ENCODE measurements at places on chromosomes 16 and 17.
A peak's percentile ranks its signal among the peaks of the same experiment; 100 is the strongest.

DNA sequence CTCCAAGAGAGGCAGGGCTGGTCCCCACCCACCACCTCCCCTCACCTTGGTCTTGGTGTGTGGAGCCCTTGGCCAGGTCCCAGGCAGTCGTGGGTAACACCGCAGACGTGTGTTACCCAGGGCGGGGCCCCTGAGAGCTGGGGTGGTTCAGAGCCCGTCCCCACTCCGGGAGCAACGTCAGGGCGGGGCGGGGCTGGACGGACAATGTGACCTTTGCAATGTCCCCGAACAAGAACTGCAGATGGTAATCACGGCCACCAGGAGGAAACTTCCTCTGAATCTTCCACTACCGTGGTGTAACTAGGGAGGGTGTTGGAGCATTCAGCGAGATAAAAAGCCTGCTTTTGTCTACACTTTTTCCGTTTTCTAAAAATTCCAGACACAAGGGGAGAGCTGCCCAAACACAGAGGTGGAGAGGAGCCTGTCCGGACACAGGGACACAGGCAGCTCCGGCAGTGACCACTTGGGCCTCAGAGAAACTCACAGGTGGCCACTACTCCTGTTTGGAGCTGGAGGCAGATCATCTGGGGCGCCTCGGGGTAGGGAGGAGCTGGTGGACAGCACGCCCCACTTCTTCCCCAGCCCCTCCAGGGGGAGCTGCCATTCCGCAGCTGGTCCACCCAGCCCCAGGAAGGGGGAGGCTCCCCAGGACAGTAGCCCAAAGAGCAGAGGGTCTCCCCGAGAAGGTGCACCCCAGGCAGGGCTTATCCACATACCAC is 14.2 kb upstream of the SLC38A10 start:
- peak; percentile 38 for DNase-seq

DNA sequence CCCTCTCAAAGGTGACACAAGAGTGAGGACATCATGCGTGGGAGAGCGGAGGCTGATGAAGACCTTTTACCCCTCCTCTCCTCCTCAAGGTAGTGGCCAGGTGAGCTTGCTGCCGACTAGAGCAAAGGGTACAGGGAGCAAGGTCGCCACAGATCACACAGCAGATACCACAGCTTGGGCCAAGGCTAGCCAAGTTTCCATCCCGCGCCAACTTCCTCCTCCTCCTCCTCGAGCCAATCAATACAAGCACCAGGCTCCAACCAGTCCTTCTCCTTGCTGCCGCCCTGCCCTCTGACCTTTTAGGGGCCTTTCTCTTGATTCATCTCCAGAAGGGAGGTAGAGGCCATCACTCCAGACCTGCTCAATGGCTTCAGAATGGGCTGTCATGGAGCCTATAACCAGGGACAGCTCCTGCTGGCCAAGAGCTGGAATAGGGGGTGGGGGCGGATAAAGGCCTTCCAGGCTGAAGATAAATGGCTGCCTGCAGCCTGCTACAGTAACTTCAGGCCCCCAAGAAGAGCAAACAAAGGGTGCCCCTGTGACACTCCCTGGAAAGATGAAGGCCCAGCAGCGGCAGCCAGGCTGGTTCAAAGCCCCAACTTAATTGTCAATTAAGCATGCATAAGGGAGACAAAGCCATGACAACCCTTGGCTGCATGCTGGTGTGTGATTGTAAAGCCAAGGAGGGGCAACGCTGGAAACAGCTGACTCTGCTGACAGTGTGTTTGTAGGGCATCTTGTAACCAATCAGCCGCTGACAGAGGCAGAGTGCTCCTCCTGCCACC is 17.8 kb downstream of the HNF1B start:
- no peak for DNase-seq

DNA sequence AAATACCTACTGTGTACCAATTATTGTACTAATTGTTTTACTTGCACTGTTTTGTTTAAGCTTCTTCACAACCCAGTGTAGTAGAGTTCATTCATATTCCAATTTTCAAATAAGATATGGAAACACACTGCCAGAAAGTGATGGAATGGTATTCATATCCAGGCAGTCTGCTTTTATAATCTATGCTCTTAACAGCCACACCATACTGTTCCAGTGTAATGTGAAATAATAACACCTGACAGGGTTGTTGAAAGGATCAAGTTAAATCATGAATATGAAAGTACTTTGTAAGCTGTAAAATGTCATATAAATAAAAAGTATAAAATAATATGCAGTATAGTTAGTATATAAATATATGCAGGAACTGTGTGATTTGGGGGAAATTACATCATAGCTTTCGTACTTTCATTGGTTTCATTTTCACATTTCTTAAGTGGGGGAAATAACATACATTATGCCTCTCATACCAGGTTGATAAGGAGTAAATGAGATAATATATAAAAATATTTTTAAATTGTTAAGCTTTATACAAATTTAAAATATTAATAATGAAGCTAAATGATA is 230.8 kb downstream of the TANC2 start:
- no peak for DNase-seq

GRCh38 chr16:50979806-50980620 is 171.1 kb downstream of the SALL1 start:
- no peak for DNase-seq

DNA sequence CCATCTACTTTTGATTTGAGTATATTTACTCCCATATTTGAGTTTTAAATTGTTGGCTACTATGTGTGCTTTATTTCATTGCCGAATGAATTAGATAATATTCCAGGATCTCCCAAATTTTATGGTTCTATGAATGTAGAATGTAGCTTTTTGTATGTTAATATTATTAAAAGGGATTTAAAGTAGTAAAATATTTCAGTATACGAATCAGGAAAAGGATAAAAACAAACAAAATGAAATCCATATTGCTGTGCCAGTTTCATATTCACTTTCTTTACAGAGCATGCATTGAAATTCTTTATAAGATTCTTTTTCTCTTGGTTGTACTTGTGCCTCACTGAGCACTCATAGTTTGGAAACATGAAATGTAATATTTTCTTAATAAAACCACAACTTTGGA is 155.1 kb downstream of the CHD9 start:
- no peak for DNase-seq

- no peak for DNase-seq
Measured at GRCh38 chr16:23160574-23160973, 11.3 kb upstream of the USP31 start.

- DNase-seq: peak; percentile 38
Measured at GRCh38 chr17:8799570-8800212, 526 bp upstream of the MFSD6L start.

- DNase-seq: no peak
Measured at GRCh38 chr16:3487521-3488410, 7.5 kb downstream of the C16orf90 start.

GRCh38 chr16:75265911-75266701 is 14.7 kb upstream of the BCAR1 start:
- peak; percentile 69 for DNase-seq

GRCh38 chr17:72725433-72726068 is 366.9 kb downstream of the SLC39A11 start:
- DNase-seq: peak; percentile 56

GRCh38 chr17:77453613-77454241 is 313.0 kb downstream of the SEC14L1 start:
- DNase-seq: no peak

- no peak for DNase-seq
Measured at GRCh38 chr16:82807311-82807710, 180.5 kb downstream of the CDH13 start.

- DNase-seq: peak; percentile 28
Measured at GRCh38 chr17:27457731-27458523, 1.7 kb downstream of the KSR1 start.

DNA sequence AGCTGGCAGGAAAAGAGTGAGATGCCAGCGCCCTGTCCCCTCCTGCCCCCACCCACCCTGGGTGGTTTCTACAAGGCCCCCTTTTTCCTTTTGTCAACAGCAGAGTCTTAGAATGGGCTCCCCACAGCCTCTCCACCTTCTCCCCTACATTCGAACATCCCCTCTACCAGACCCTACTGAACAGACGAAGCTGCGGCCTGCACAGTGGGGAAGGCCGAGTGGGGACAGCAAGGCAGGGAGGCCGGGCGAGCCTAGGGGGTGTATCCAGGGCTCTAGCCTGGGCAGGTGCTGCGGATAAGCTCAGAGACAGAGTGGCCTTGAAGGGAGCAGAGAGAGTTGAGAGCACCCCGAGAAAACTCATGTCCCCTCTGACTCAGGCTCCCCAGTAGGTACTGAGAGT is 7.4 kb downstream of the ZACN start:
- DNase-seq: no peak

DNA sequence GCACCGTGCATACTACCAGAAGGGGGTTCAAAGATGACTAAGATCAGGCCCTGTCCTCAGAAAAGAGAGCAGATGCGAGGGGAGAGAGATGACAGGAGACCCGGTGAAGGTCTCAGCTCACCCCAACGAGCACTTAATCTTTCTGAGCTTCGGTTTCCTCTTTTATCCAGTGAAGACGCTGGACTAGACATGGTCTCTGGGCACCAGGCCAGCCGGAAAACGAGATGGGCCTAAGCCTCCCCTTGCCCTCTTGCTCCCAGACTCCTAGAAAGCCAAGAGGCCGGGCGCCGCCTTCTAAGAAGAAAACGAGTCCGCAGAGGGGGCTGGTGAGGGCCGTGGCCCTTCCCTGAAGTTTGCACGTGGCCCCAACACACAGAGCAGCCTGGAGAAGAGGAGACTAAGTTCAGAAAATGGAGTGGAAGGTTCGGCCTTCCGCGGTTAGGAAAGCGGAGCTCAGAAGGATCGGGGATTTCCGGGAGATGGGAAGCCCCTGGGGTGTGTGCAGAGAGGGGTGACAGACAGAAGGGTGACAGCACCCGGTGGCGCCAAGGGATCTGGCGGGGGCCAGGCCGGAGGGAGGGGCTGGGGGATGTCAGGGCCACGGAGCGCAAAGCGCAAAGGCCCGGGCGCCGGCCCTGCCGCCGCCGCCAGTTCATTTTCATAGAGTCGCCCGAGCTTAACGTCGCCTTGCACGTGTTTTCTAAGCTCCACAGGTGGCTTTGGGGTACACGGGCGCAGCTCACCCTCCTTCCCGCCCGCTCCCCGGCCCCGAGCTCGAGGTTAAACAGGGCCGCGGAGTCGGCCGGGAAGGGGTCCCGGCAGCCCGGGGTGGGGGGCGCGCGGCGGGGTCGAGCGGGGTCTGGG is 42.1 kb upstream of the BHLHA9 start:
- no peak for DNase-seq

DNA sequence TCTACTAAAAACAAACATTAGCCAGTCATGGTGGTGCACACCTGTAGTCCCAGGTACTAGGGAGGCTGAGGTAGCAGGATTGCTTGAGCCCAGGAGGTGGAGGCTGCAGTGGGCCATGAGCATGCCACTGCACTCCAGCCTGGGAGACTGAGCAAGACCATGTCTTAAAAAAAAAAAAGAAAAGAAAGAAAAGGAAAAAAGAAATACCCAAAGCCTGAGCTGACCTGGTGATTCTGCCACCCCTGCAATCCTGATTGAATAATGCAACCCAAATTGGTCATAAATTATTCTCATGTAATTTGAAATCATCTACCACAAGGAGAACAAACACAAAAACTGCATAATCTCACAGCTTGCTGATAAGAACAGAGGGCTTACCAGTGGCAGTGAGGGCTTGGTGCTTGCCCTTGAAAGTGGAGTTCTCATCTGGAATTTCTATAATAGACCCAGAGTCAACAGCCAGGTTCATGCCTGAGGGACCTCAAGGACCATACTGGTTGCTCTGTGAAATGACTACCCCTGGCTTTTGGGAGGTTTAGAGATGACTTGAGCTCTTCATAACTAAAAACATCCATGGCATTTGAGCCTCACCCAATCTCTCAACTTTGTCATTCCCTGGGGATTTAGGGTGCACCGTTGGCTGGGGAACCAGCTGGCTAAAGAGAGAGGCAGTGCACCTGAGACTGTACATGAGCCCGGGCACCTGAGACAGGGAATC is 35.4 kb upstream of the TMC5 start:
- DNase-seq: no peak

GRCh38 chr16:78189121-78189520 is 89.7 kb downstream of the WWOX start:
- DNase-seq: no peak

GRCh38 chr17:39139561-39139960 is 11.9 kb downstream of the PLXDC1 start:
- DNase-seq: no peak

- no peak for DNase-seq
Measured at GRCh38 chr17:81245024-81245664, 6.0 kb downstream of the NDUFAF8 start.

DNA sequence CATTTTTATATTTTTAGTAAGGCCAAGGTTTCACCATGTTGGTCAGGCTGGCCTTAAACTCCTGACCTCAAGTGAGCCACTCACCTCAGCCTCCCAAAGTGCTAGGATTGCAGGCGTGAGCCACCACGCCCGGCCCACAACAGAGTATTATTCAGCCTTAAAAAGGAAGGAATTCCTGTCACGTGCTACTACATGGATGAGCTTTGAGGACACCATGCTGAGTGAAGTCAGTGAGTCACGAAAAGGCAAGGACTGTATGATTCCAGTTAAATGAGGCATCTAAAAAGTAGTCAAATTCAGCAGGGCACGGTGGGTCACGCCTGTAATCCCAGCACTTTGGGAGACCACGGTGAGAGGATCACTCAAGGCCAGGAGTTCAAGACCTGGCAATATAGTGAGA is 9.7 kb downstream of the CSF3 start:
- DNase-seq: no peak

DNA sequence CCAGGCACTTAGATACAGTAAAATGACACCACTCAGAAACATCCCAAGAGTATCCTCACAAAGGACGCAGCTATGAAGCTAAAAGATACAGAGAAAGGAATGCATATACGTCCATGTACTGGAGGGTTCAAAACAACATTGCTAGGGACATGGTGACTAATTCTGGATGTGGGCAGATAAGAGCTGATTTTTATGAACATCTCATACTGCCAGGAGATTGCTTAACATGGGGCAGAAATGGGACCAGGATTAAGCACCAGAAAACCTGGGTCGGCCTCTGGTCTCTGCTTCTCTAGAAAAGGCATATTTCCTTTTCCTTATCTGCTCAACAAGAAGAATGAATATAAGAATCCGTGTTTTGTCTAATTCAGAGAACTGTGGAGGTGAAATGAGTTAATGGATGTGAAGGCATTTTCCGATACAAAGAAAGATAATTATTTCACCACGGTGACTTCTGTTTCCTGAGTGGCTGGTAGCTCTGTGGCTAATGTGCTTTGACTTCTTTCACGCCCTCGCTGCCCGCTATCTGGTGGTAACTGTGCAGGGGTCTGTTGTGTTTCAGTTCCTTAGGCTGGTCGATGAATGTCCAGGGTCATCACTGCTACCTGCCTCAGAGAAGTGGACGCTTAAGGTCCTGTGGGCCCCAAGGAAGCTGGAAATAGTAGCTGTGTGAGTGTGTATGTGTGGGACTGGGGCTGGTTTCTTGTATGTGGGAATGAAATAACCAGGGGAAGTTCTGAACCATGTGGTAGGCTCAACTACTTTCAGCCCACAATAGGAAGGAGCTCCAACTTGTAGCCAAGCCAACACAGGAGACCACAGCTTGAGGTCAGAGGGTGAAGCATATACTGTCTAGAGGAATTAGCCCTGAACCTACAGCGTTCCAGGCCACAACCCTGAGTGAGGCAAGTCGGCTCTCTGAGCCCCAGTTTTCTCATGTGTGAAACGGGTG is 15.8 kb upstream of the CCL5 start:
- no peak for DNase-seq
